ENCODE measurements at places on chromosomes 1 and 21.

DNA sequence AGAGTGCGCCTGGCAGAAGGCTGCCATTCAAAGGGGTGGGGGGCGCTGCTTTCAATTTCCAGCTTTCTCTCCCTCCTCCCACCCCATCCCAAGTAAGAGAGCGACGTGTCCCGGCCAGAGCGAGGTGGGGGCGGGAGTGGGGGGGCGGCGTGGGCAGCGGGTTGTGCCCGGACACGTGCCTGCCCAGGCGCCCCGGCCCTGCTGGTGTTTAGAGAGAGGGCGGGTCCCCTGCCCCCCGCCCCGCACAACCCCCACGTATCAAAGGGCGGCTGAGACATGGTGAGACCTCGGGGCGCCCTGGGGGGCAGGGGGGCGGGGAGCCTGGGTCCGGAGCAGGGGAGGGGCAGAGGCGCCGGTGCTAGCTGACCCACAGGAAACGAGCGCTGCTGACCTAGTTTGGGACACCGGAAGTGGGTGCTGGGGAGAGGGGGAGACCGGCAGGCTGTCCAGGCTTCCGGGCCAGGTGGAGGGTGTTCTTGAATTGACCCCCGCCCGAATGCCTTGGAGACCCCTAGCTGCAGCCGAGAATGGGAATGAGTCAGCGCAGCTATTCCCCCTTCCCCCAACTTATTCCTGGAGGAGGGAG lies 1.3 kb downstream of the ZBTB7B start:
- no peak for DNase-seq

- DNase-seq: no peak
Measured at GRCh38 chr1:185292237-185292636, 24.8 kb downstream of the IVNS1ABP start.

GRCh38 chr1:116717318-116717717 lies 36.9 kb upstream of the CD2 start:
- DNase-seq: no peak

- no peak for DNase-seq
Measured at GRCh38 chr1:203526130-203526529, 32.2 kb downstream of the OPTC start.

DNA sequence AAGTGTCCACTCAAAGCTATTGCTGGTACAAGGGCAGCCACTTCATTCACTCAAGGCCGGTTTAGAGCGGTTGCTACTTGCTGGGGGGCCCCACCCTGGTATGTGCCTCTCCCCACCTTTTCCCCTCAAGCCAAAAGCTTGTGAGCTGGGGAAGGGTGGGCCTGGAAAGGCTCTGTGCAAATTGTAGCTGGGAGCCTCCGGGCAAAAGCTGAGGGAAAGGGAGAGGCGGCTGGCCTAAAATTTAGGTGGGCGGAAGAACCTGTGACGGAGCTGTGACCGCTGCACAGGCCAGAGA lies 306 bp upstream of the SH3D21 start:
- DNase-seq: no peak

DNA sequence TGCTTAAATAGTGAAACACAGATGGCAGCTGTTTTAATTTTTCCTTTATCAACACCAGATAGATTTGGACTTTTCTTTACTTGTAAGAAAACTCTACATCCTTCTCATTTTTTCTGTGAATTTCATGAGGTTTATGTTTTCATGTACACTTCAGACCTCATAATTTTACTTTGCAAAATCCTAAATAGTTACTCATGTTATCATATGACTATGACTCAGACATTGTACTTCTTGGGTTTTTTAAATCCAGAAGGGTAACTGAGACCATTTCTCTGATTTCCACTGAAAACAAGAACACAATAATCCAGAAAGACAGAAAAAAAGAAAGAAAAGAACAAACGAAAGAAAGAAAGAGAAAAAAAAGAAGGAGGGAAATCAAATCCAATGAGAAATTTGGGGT lies 1021.6 kb downstream of the NCAM2 start:
- no peak for DNase-seq
